Stimulated activated CD8-positive, alpha-beta memory T cell treated with anti-CD3 and anti-CD28 coated beads, Interleukin-15, amount 100 ng/mL, for 24 hours (primary cell): ENCODE measurements at places on chromosomes 5 and 9.

GRCh38 chr5:177124486-177124991, 9.0 kb upstream of the NSD1 start:
- no peak for DNase-seq

GRCh38 chr5:148805326-148806290, 20.8 kb upstream of the ADRB2 start:
- no peak for DNase-seq

DNA sequence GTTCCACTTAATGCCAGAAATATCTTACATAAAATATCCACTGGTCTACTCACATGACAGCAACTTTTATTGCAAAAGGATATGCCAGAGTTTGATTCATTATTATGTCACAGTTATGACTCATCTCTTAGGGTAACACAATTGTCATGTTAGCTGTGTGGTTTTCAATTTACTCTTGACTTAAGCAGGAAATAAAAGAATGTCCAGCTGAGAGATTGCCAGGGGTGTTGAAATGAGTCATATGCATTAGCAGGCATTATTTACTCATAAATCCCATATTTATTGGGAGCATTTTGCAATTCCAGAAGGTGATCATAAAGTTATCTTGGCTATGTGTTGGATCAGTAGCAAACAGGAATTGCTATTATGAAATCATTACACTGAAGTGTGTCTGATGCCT, 1164.6 kb upstream of the CDH18 start:
- no peak for DNase-seq

- DNase-seq: no peak
Observed at GRCh38 chr5:598564-598890, 13.6 kb upstream of the CEP72 start.

- DNase-seq: no peak
Observed at GRCh38 chr5:14906628-14907027, 35.0 kb upstream of the ANKH start.

DNA sequence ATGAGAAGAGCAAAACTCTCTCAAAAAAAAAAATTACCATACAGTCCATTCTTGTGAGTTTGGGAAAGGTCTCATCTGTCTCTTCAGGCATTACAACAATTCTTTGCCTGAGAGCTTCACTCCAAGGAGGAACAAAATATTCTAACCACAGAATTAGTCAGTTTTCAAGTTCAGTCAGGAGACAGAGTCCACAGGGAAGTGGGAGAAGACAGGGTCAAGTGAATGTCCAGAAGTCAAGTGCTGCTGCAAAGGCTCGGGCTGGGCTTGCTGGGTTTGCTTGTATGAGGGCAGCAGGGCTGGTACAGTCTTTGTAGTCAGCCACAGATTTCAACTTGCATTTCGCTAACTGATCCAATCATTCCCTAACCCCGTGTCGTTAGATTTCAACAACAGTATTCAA, 17.6 kb upstream of the HEXB start:
- no peak for DNase-seq

- DNase-seq: no peak
Observed at GRCh38 chr5:124941051-124942049, 194.9 kb upstream of the ZNF608 start.

GRCh38 chr5:107781451-107781850, 110.7 kb upstream of the EFNA5 start:
- DNase-seq: no peak

- no peak for DNase-seq
Observed at GRCh38 chr5:91357806-91358205, 25.3 kb downstream of the ARRDC3 start.

DNA sequence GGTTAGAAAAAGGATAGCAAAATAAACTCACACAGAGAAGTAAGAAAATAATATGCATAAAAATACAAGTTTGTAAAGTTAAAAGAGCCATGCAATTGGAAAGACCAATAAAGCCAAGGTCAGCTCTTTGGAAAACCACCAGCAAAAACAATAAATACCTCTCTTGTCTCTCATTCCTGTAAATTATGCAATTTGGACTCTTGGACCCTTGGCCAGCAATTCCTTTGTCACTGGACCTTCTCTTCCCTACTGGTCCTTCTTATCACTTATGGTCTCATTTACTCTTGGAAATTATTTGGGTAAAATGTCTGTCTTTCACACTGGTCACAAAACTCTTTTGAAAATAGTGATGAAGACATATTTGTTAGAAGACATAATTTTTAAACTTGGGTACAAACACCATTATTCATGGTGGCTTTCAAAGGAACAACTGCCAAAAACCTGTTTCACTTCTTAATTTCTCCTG, 379.5 kb downstream of the TMEM232 start:
- DNase-seq: no peak

DNA sequence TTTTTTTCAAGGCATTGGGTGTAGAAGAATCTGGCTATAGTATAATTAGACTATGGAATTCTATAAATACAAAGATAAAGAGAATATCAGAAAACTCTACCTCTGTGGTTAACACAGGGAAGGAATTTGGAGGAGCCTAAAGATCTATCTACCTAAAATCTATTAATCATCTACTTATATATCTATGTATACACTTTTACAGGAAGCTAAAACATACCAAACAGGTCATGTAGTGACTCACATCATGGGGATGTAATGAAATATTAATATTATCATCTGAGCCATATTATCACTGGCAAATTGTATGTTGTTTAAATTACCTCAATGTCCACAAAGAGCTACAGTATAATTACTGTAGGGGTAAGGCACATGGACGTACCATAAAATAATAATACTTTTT, 1748.2 kb downstream of the EFNA5 start:
- no peak for DNase-seq
